ENCODE measurements at places on chromosomes 5 and 9.

- DNase-seq, result no peak
Observed at GRCh38 chr5:78527054-78527859, 121.3 kb downstream of the LHFPL2 start.

DNA sequence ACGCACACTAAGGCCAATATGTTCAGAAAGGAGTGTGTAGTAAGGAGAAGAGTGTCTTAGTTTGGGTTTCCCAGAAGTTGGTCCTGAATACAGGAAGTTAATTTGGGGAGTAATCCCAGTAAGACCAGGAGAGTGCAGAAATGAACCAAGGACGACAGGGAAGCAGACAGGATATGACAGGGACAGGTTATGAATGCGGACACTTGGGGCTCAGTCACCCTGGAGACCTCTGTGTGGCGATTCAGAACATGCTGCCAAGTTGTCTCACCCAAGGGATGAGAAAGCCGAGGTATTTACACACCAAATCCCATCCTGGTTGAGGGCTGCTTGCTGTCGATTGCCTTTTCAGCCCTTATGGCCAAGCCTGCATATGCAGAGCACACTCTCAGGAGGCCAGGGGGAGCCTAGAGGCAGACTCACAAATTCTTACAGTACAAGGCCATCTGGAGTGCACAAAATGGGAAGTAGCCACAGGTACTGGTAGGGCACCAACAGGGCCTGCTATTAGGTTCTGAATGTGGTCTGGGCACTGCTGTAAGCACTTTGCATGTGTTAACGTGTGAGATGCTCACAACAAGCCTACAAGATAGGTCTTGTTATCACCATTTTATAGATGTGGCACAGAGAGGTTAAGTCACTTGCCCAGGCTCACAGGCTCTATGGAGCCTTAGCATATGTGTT is 233.1 kb upstream of the ANKRD55 start:
- no peak for DNase-seq

DNA sequence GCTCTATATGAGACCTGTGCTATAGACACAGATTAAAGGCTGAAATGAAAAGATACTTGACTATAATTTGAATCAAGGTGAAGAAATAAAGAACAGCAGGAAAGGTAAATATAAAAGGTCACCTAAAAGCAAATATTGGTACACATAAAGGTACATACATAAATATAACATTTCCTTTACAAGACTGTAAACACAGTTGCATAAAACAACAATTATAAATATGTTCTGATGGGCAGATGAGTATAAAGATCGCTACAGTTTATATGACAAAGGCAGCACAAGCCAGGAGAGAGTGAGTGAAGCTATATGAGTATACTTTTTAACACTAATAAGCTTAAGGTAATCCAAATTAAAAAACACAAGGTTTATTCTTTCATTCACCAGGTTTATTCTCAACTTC is 114.5 kb downstream of the OXCT1 start:
- DNase-seq, result no peak

GRCh38 chr5:76337953-76338451 is 65.1 kb upstream of the IQGAP2 start:
- DNase-seq, result no peak

DNA sequence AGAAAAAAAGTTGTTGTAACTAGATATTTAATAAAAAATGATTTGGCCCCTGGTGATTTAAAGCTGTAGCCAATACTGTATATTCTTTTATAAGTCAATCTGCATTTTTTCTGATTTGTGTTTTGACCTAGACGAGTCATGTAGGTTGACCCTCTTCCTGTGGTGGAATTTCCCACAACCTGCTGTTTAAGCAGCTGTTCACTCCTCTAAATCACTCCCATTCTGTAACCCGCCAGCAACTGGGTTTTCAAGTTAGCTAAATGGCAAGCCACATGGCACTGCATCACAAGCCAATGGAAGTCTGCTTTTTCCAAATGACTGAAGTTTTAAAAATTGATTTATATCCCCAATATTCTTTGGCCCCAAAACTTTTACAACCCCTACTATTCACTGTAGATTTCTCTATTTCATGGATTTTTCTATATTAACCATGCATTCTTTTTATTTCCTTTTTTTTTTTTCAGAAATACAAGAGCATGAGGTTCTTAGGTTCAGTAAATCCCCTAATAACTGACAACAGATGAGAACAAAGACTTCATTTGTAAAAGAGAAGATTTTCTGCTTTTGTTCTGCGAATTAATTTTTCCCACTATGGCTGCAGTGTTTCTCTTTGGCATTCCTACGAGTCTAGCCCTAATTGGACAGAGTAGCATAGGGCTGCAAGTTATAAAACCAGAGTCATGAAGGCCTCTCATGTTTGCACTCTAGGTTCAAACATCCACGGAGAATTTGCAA is 184.5 kb upstream of the TLE4 start:
- DNase-seq, result no peak

DNA sequence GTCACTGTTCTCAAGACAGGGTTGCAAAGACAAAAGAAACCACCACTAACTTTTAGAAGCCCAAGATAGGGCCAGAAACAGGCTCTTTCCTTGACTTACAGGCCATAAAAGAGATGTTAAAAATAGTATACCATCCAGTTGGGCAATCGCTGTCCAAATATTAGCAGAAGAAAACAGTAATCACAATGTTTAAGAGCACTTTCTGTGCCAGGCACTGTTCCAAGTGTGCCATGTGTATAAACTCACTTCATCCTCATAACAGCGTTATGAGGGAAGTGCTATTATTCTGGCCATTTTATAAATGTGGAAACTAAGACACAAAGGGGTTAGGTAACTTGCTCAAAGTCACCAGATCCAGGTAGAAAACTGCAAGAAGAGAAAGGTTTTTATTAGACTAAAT is 111.7 kb downstream of the KCNN2 start:
- DNase-seq, result no peak

DNA sequence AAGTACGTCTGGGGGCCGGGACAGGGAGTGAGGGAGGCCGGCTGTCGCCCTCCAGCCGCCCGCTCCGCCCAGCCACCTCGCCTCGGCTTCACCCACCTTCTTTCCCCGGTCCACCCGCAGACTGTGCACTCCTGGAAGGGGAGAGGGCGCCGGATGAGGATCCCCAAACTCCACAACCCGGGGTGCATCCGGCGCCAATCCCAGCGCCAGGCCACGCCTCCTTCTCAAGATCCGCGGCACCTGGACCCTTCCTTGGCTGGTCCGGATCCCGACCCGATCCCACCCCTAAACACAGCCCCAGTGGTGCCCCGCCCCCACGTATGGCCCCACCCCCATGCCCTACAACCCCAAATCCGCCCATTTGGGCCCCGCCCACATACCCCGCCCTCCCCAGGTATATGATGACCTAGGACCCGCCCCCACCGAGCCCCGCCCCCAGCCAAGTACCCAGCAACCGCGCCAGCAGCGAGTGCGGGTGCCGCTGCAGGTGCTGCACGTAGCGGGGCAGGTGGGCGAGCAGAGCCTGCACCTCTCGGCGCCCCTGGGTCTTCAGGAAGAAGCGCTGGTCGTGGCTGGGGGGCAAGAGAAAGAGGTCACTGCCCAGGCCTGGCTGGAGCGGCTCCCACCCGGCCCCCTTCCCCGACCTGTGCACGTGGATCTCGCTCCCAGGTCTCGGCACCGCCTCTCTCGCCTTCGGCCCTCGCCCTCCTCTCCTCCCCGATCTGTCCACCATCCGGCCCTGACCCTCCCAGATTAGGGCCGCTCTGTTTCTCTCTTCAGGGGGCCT is 3.2 kb downstream of the PIP5KL1 start:
- no peak for DNase-seq

GRCh38 chr9:135714242-135715055 is 12.5 kb downstream of the KCNT1 start:
- DNase-seq, result no peak

GRCh38 chr5:73751254-73751914 is 125.4 kb downstream of the ARHGEF28 start:
- DNase-seq, result no peak

DNA sequence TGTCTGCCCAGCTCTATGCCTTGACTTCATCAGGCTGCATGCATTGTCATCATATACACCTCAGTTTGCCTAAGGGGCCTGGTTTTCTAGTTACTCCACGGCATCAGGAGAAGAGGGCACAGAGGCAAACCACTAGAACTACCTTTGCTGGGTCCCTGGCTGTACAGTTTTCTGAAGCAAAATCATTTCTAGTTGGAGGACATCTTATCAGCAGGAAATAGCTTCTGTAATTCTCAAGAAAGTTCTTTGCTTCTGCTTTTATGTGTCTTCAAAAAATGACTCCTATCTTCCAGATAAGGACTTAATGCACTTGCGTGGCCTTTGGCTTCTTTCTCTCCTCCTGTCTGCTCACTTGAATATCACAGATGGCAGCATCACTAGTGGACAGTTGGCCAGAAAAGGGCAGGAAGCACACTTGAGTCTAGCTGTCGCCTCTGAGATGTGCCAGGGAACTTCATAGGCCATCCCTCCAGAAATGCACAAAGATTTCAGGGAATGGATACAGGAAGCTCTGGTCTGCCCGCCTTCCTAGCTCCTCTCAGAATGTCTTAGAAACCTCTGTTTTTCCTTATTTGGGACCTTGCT is 22.4 kb upstream of the LTC4S start:
- no peak for DNase-seq

- DNase-seq, result no peak
Observed at GRCh38 chr5:116038817-116039216, 6.5 kb downstream of the ARL14EPL start.

- no peak for DNase-seq
Observed at GRCh38 chr9:33042473-33042872, 17.4 kb downstream of the DNAJA1 start.

DNA sequence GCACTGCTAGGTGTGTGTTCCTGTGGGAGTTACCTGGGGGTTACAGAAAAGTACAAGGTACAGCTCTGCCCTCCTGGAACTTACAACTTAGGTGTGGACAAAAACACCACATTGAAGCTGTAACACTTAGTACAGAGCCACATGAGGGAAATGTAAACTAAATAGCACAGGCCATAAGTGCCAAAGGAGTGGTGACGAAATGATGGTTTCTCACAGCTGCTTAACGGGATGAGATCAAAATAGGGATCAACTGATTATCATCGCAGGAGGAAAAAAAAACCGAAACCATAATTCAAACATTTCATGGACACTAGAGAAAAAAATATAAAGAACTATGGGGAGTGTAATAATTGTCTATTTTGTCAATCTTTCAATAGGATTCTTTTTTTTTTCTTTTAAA is 5.9 kb downstream of the LIX1 start:
- DNase-seq, result no peak

DNA sequence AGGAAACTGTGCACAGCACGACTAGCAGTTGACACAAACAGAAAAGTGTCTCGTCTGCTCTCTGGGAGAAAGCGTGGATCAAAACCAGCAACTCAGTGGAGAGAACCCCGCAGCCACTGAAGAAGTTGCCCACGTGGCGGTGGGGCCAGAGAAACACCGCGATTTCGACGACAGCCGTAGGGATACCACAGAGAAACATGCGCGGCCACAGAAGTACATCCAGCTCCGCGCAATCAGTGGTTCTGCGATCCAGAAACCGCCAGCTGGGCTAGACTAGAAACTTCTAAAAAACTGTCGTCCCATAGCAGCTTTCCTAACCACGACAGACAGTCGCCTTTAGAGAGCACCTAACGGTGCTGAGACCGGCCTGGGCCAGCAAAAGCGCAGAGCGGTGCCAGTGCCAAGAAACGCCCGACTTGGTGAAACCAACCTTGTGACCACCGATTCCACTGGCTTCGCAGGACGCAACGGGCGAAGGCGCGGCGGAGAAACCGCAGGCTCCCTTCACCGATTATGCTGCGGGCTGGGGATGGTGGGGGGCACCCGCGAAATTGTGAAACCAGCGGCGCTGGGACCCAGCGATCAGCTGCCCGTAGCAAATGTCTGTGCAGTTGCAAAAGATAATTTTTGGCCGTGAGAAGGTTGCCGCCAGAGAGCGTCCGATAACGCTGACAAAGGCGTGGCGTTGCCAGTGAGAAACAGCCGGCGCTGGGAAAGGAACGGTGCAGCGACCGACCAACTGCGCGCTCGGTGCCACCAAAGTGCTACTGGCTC is 2.7 kb upstream of the ANXA2R start:
- peak; percentile 43 for DNase-seq

- DNase-seq, result no peak
Observed at GRCh38 chr9:91198405-91198804, 163.3 kb downstream of the AUH start.

GRCh38 chr5:111756581-111757354 is at the start of gene NREP:
TSS of gene NREP (minus strand) at chr5:111757194. CDS start at chr5:111755772, 1,422 bp downstream.
- DNase-seq, result no peak

DNA sequence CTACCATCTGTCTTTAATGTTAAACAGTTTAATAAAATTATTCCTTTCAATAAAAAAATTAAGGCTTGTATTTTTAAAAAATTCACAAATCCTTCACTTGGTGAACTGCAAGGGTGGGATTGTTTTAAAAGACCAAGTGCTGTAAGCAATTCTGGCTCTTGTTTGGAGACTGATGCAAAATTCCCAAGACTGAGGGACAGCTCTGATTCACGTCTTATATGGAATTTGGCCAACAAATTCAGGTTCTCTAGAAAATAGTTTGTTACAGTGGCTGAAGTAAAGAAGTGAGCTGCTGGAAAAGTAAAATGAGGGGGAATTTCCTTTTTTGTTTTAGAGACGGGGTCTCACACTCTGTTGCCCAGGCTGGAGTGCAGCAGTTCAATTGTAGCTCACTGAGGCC is 58.3 kb downstream of the PRELID2 start:
- DNase-seq, result no peak

GRCh38 chr9:20087481-20087880 is 298.6 kb upstream of the SLC24A2 start:
- no peak for DNase-seq

DNA sequence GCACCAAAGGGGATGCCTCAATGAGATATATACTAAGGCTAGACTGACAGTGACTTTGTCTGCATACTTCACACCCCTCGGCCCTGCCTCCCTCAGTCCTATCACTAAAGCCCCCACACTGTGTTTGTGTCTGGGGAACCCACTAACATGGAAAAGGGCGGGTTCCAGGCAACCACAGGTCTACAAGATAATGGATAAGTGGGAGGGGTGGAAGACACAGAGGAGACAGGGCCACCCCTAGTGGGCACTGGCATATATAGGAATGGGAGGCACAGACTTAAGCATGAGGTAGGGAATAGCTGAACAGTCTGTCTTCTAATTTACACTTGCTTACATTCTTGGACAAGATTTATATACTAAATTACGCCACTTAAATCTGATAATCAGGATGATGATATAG is 74.0 kb downstream of the SLIT3 start:
- no peak for DNase-seq

DNA sequence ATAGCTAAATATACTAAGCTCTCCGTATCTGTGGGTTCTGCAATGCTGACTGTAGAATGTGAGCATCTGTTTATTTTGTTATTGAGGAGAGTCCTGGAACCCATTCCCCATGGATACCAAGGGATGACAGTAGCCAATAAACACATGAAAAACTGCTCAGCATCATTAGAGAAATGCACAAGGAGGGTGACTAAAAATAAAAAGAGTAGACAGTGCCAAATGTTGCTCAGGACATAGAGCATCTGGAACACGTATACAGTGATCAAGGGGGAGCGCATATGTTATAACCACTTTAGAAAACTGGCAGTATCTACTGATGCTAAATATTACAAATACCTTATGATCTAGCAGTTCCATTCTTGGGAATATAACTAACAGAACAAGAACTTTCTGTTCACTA is 31.0 kb downstream of the MARCHF6 start:
- DNase-seq, result no peak

- peak; percentile 74 for DNase-seq
Observed at GRCh38 chr9:97769208-97769607, 72.1 kb upstream of the XPA start.

- no peak for DNase-seq
Observed at GRCh38 chr9:81597419-81598122, 91.8 kb downstream of the TLE1 start.

All from HS-27A (cell line).